ENCODE measurements at places on chromosomes 2 and 18.

- DNase-seq = no peak
Observed at GRCh38 chr2:240151477-240152031, 11.1 kb upstream of the OTOS start.

DNA sequence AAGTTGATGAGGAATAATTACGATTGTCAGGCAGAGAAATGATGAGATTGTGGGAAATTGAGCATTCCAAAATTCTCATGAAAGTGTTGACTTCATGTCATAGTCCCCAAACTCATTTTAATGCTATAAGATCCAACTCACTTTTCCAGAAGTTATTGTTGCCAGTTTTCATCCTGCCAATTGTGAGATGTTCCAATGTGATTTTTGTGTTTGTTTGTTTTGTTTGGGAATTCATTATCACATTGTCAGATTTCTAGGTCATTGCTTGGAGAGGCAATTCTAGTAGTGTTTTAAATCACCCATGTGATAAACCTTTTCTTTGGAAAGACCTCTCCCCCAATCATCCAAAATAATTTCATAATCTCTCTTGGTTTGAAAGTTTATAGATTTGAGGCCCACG lies 86.0 kb upstream of the ACVR2A start:
- no peak for DNase-seq

DNA sequence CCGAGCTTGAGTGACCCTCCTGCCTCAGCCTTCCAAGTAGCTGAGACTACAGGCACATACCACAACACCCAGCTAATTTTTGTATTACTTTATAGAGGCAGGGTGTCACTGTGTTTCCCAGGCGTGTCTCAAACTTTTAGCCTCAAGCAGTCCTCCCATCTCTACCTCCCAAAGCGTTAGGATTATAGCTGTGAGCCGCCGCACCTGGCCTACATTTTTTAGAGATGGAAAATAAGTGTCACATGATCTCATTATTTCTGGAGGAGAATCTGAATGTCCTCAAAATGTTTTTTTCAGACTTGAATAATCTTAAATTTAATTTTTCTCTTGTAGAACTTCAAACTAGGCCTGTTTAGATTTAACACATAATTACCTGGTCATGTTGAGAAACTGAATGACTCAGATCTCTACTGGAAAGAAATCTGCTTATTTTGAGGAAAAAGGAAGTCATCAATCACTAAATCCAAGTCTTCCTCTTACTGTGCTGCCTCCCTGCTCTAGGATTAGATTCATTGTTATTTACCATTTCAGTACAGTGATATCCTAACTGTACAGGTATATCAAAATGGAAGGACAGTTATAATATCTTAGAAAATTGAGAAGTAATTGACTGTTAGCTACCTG lies 92.4 kb downstream of the COX7A2L start:
- no peak for DNase-seq

DNA sequence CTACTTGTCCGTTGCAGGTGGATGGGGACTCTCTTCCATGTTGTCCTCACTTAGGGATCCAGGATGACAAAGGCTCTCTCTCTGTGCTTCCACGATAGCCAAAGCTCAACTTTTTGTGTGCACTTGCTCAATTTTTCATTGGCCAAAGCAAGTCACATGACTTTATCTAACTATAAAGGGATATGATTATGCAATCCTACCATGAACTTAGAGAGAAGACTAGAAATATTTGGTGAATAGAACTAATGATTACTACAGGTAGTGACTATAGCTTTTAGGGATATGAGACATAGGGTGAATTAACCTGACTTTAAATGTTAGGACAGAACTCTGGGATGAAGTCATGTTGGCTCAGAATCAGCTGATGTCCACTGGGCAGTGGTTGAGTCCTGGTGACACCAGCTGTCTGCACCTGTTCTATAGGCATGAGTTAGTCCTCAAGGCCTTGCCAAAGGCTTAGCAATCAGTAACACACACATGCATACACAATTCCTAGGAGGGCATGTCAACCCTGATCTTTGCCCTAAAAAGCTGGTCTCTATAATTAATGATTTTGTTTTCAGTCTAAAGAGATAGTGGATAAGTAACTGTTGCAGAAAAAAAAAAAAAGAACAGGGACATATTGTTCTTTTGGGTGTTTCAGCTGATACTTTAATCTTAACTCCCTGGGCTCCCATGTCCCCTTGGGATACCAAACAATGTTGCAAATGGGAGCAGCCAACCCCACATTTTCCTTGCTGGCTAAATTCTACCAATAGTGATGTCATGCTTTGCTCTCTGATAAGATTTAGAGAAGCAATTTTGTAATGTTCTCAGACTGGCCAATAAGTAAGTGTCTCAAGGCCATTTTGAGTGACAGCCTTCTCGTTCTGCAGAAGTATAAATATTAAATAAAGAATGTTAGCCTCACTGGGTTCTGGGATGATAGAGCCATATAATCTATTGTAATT lies 12.5 kb upstream of the HK2 start:
- no peak for DNase-seq

DNA sequence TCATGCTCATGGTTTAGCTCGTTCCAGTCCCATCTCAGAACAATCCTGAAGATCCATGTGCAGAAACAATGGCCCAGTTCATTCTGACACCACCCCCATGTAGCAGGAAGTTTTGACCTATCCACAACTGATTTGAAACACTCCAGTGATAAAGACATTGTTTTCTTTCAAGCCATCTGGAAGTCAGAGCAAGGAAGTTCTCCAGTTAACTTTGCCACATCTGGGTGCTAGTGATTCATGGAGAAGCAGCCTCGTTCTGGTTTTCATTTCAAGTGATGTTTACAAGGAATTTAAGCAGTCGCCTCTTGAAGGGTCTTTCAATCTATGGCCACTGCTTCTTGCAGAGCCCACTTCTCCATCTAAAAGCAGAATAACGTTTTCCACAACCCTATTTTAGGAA lies 36.6 kb upstream of the TWIST2 start:
- no peak for DNase-seq

- DNase-seq = no peak
Observed at GRCh38 chr2:127853671-127854070, 4.3 kb downstream of the POLR2D start.
